KBM-7 (cell line): ENCODE measurements at places on chromosomes 5 and 9.
A peak's percentile ranks its signal among the peaks of the same experiment; 100 is the strongest.

- no peak for DNase-seq
These were observed 31.9 kb upstream of the F2R start for GRCh38 chr5:76683816-76684731.

DNA sequence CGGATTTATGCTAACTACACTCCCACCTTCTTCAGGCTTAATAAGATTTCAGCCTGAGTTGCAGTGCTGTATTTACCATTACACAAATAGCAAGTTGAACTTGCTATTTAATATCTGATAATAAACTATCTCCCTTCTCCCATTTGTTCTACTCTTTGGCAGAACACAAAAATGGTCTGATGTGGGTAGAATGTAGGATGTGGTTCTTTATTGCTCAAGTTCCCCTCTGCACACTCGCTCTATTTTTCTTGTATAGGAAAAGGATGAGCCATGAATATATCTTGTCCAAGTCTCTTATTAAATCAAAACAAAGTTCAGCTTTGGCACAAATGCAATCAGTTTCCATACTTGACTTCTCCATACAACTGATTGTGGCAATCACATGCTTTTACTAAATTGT, 37.2 kb upstream of the KIF2A start:
- no peak for DNase-seq

GRCh38 chr9:4101667-4102066, 198.2 kb downstream of the GLIS3 start:
- DNase-seq, result no peak

DNA sequence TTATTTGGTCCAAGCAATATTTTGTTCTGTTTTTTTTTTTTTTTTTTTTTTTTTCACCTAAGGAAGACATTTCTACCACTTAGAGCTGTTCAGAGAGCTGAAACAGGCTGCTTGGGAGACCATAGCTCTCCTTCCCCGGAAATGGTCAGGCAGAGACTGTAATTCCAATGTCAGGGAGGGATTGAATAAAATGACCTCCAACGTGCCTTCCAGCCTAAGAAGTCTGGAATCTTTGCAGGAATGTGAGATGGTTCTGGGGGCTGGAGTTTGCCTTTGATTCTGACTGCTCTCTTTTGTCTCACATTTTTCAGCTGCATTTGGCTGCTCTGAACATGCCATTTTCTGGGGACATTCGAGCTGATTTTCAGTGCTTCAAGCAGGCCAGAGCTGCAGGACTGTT, 38.3 kb upstream of the TGFBR1 start:
- DNase-seq, result no peak

DNA sequence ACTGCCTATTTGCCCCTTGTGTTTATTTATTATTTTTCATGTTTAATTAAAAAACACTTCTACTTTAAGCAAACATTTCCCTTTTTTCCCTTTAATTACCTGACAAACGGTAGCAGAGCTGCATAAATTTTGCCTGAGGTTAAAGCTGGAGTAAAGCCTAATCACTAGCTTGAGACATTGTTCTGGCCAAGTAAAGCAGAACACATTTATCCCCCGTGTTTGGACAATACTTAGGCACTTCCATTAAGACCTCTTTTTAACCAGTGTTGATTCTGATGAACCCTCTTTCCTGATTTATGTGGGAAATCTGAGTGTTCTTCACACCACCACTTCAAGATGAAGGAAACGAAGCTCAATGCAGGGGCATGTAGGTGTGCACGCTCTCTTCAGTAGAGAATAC, 54.5 kb downstream of the BNC2 start:
- no peak for DNase-seq

DNA sequence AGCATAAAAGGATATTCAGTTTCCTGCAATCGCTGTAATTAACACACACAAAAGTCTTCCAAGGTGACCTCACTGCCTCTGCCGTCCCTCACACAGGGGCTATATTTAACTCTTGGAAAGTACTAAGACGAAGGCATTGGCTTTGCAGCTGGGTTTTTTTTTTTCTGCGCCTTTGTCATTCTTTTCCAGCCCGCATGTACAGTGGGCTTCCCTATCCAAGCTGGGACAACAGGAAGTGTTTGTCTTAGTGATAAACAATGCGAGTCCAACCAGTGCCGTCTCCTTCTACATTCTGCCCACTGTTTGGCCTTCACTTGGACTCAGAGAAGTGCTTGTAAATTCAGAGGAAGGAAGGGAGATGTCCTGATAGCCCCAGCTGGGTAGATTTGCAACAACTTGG, 17.6 kb downstream of the AFAP1L1 start:
- DNase-seq, result no peak

DNA sequence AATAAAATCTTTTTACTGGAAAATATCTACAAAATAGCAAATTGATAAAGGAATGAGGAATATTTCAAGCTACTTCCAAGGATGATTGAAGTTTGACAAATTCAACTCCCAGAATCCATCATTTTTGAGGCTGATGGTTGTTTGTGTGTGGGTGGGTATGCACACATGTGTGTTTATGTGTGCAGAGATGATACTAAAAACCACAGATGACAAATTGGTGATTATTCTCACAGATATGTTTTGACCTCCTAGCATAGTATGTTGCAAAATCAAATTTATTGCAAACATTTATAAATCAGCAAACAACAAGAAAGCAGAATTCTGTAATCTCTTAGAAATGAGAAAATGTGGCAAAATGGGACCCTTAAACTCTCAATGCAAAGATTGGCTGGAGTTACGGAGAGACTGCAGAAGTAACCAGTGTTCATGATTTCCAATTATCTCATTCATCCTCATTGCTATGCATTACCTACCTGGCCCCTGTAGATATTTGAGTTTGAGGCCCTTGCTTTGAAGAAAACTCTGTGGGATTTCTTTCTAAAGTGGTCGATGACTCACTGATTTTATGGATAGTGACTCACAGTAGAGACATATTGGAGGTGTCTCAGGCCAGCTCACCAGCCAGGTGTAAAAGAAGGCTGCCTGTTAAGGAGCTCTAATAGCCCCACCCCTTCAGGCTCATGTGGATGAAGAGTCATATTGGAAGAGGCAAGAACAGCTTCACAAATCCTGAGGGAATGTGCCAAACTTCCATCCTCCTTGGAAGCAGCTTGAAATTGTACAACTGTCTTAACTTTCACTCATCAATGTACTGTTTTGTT, 44.6 kb upstream of the TMC1 start:
- no peak for DNase-seq

GRCh38 chr9:105436783-105437182, 11.1 kb upstream of the FSD1L start:
- DNase-seq, result no peak

GRCh38 chr5:61279725-61280124, 52.3 kb upstream of the ZSWIM6 start:
- no peak for DNase-seq

- DNase-seq, result no peak
These were observed 35.5 kb downstream of the ACO1 start for GRCh38 chr9:32419921-32420320.

DNA sequence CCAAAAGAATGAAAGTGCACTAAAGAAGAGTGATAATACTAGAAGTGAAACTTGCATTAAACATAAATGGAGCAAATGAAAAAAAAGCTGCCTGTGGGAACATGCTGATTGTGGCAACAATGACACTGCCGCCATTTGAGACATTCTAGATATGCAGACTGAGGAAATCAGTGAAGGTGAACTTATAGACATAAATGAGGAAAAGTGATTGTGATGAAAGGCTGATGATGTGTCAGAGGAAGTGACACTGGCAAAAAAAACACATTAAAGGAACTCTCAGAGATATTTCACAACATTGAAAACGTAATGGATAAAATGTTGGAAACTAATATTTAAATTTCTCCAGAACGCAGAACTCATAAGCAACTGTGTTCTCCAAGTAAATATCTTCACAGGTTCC, 1.2 kb downstream of the ERCC8 start:
- peak; percentile 11 for DNase-seq

GRCh38 chr5:71503536-71503935, 48.1 kb downstream of the BDP1 start:
- no peak for DNase-seq

GRCh38 chr5:761059-761771, 23.3 kb downstream of the ZDHHC11B start:
- DNase-seq, result no peak

GRCh38 chr9:123940721-123941523, 11.0 kb upstream of the DENND1A start:
- DNase-seq, result no peak

GRCh38 chr5:62376064-62376463, 27.6 kb downstream of the DIMT1 start:
- no peak for DNase-seq
